ENCODE measurements at places on chromosomes 1 and 21.

GRCh38 chr1:60055336-60055735 is 18.2 kb downstream of the C1orf87 start:
- DNase-seq = no peak

DNA sequence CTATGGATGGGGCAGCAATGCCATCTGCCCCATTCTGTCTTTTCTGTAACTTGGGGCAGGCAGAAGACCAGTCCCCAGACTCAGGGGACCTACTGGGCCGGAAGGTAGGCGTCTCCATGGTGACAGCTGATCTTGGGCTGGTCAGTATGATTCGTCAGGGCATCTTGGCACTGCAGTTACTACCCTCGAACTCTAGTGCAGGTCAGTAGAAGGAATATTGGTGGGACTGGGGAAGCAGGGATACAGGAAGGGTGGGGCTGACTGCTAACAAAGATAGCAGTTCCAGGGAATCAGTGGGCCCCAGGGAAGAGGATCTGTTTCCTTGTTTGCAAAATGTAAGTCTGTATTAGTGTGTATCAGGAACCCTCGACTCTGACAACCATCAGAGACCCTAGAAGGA is 26.2 kb downstream of the SZT2 start:
- DNase-seq = no peak

DNA sequence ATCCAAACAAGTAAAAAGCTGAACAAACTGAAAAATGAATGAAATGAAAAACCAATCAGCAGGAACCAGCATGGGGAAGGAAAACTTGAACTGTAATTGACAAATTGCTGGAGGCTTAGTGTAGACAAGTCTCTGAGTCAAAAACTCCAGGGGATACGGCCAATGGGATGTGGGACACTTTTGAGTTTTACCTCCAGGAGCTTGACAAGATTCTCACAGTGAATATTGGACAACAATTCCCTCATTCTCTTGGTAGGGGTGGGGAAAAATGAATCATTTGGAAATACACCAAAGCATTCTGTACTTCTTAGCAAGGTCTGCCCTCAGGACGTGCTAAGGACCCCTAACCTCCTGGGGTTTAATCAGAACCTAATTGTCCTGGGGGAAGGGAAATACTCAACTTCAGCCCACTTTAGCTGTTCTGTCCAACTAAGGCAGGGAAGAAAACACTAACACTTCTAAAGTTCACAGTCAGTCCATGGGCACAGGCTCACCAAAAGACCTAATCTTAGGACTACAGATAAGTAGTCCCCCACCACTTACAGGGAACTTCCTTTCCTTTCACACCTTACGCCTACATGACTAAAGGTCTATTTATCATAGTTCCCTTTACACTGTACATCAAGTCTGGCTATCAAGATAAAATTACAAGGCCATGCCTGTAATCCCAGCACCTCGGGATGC is 60.7 kb upstream of the CDC42BPA start:
- no peak for DNase-seq

GRCh38 chr1:8438489-8438888 is 120.6 kb downstream of the SLC45A1 start:
- DNase-seq = no peak

- no peak for DNase-seq
Measured at GRCh38 chr1:40712405-40712944, 21.0 kb downstream of the NFYC start.

- DNase-seq = no peak
Measured at GRCh38 chr1:16156848-16157495, 1.1 kb upstream of the EPHA2 start.

DNA sequence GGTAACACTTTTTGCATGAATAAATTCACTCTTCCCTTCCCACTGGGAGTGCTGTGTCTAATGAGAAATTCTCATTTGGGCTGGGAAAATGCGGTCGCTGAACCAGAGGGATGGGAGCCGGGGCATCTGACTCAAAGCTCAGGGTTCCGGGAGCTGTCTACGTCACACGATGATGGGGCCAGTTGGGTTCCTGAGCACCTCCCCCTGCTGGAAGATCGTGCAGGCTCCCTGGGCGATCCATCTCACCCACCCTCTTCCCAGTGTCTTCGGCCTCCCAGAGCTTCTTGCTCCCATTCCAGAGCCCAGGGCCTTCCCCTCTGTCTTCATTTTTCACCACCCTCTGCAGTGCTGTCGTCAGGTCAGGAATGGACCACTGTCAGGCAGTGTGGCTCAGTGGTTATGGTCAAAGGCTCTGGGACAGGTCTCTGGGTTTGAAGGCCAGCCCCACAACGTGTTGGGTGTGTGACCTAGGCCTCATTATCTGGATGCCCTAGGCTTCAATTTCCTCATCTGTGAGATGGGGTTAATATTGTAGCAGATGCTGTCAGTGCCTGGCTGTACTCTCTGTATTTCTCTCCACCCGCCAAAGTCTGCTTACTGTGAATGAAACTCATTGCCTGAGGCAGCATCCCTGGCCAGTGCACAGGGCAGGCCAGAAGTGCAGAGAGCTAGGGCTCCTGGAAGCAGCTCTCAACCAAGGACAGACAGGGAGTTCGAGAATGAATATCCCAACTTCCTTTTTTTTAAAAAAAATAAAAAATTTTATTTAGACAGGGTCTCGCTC is 31.8 kb downstream of the IGSF21 start:
- DNase-seq = no peak

DNA sequence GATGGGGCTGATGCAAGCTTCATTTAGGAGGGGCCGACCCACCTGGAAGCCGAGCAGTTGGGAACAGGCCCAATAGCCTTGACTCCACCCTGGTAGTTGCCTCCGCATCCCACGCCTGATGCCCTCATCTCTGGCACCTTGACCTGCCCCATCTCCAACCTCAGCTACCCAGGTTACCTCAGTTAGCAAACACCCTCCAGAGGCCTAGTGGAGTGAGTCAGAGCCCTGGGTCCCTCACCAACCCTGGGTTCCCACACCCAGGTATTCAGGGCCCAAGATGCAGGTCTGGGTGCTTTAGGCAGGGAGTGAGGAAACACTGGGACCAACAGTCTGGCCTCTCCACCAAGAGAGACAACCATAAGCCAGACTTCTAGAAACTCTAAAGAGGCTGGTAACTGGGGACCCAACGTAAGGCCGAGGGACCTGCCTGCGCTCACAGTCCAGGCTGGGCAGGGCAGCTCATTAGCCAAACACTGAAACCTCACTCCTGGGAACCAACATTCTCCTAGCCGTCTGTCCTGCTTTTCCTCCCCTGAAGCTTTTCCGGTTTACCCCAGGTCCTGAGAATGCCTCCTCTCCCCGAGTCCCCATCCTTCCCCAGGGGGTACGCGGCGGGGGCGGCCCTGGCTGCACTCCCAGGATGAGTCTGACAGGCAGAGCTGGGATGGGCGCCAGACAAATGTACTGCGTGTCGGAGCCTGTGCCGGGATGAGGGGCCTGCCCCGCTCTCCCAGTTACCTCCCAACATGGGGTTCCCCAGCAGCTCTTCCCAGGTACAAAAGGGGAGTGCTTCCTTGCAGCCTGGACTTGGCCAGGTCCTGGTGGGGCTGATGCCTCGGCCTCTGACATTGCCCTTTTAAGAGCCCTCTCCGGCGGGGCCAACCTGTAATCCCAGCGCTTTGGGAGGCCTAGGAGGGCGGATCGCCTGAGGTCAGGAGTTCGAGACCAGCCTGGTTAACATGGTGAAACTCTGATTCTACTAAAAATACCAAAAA is 8.9 kb upstream of the CELSR2 start:
- DNase-seq = peak; percentile 83

DNA sequence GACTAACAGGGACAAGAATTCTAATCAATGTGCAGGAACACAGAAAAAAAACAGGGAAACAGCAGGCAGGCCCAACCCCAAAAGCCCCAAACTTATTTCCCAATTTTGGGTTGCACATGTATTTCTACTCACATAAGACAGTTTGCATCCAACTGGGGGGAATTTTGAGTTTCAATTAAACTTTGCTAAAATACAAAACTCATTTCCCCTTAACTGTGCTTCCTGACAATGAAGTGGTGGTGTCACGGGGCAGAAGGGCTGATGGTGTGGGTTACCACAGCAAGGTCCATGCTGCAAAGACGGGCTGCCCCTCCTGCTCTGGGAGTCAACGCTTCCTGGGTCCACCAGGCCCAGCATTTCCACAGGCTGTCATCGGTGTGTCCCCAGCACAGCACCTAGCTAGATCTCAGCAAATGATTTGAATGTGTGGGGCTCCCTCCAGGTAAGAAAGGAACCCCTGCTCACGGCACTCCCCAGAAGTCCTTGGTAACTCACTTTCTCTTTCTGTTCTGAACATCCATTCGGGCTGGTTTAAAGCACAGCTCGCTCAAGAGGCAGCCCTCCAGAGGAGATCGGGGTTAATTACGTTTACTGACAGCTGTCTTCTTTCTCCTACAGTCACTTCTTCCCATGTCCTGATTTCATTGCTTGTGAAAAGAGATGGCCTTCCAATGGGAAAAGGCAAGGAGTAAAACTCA is 27.4 kb downstream of the HIVEP3 start:
- peak; percentile 57 for DNase-seq

DNA sequence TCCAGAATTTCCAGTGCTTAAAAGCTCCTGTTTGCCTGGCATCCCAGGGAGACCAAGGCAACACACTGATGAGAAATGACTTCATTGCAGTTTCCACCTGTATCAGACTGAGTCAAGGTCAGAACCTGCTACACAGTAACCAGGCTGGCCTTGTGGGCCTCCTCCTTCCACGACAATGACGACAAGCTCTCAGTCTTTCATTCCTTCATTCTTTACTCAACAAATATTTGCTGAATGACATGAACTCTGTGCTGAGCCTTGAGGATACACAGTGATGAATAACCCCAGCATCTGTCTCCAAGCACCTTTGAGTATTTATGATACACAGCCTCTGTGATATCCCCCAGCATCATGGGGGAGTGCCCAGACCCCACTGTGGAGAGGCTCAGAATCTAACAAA is 8.9 kb upstream of the LCE5A start:
- no peak for DNase-seq

GRCh38 chr1:30197639-30198450 is 525.5 kb downstream of the MATN1 start:
- DNase-seq = no peak

DNA sequence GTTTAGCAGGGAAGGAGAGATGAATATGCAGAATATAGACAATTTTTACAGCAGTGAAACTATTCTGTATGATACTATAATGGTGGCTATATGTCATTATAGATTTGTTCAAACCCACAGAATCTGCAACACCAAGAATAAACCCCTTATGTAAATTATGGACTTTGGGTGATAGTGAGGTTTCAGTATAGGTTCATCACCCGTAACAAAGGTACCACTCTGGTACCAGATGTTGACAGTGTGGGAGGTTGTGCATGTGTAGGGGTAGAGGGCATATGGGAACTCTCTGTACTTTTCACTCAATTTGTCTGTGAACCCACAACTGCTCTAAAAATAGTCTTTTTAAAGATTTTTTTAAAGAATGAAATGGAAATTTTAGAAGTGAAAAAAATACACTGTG is 29.9 kb upstream of the PRDX6 start:
- no peak for DNase-seq

DNA sequence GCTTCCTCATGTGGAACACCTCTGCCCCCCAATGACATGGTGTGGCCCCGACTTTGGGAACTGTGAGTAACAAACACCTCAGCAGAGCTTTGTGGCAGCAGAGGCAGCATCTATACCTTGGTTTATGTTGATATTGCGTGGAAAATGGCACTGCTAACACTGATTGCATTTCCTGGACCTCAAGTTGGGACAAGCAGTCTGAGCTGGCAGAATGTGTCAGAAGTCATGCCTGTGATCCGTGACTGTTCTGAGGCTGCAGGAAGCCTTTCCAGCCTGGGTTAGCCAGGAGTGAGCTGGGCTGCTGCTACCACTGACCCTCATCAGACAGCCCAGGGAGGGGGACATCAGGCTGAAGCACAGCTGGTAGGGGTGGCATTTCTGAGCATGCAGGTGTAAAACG is 268.5 kb downstream of the KCNJ6 start:
- no peak for DNase-seq

- no peak for DNase-seq
Measured at GRCh38 chr21:28455253-28455600, 537.5 kb downstream of the LTN1 start.

DNA sequence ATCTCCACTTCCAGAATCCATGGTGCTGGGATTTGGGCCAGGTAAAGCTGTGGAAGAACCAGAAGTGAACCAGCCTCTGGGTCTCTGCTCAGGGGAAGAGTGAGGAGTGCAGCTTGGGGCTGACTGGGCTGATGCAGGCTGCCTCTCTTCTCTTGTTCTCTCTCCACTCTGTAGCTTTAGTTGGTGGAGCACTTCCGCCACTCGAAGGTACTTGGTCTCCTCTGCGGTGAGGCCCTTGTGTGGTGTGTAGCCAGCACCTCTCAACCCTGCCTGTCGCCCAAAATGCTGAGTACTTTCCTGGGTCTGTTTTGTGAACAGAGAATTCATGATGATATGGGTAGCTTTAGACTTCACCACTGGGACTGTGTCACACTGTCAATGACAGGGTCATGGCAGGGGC is 63.2 kb downstream of the URB2 start:
- DNase-seq = no peak

DNA sequence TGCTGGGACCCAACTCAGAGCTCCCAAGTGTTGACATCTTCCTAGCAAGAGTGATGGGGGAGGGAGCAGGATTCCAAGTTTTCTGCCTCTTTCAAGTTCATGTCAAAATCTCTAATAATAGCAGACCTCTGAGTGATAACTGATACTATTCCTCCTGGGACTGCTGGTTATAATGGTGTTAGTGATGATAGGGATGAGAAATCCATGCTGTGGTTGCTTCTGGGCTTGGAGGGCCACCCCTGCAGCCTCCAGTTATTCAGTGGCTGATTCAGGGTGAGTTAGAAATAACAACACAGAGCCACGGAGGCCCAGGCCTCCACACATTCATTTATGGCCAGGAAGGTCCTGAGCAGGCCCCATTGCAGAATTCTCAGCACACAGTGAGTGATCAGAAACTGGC is 40.6 kb upstream of the ARTN start:
- no peak for DNase-seq
